ENCODE measurements at places on chromosomes 7 and 10.

- H3K36me3 ChIP-seq, result no peaks in the 10 kb centered on the region
- no peak for DNase-seq
- no peak overlapping the region for H3K27ac ChIP-seq
- H3K4me3 ChIP-seq, result no peak overlapping the region
- no peaks in the 10 kb centered on the region for H3K4me1 ChIP-seq
Measured at GRCh38 chr7:16816824-16817223, 12.0 kb upstream of the AGR2 start.

- no peaks in the 10 kb centered on the region for H3K27me3 ChIP-seq
- H3K4me3 ChIP-seq, result no peak overlapping the region
- H3K36me3 ChIP-seq, result no peaks in the 10 kb centered on the region
- no peak overlapping the region for H3K27ac ChIP-seq
- H3K4me1 ChIP-seq, result no peaks in the 10 kb centered on the region
Measured at GRCh38 chr10:22810643-22811465, 96.5 kb upstream of the PIP4K2A start.

- H3K36me3 ChIP-seq, result no peaks in the 10 kb centered on the region
- no peak overlapping the region for H3K4me3 ChIP-seq
- no peaks in the 10 kb centered on the region for H3K27me3 ChIP-seq
- no peaks in the 10 kb centered on the region for H3K4me1 ChIP-seq
- no peak overlapping the region for H3K27ac ChIP-seq
Measured at GRCh38 chr7:18257711-18258110, 230.1 kb upstream of the PRPS1L1 start.

DNA sequence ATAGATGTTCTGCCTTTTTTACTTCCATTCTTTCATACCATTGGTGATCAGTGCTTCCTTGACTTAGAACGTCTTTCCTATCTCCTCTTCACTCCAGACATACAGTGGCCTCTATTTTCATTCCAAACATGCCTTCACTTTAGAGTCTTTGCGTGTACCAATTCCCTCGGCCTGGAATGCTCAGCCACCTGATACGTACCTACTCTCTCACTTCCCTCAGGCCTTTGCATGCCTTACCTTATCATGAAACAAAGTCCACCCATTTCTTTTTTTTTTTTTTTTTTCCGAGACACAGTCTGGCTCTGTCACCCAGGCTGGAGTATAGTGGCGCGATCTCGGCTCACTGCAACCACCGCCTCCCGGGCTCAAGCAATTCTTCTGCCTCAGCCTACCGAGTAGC lies 2.2 kb upstream of the CCNJ start:
- no peak overlapping the region for H3K27ac ChIP-seq
- no peak overlapping the region for H3K4me3 ChIP-seq
- H3K4me1 ChIP-seq, result peaks cover 10% of the 10 kb centered on the region
- no peaks in the 10 kb centered on the region for H3K27me3 ChIP-seq
- DNase-seq, result no peak

DNA sequence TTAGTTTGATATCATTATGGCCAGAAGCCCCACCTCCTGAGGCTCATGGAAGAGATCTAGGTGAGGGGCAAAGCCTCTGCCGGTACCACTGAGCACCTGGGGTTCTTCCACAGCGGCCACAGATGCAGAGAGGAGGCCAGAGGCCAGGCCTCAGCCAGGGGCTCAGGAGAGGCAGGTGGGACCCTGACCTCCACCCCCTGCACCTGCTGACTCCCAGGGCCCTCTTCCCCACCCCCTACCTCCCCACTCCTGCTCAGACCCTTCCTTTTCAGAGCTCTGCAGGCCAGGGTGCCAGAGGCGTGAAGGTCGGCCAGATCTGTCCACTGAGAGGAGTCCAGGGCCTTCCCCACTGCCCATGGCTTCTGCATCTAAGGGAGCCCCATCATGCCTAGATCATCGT lies 178.7 kb upstream of the PPP2R2D start:
- H3K27ac ChIP-seq, result no peak overlapping the region
- no peaks in the 10 kb centered on the region for H3K27me3 ChIP-seq
- DNase-seq, result no peak
